ENCODE measurements at places on chromosomes 16 and 17.

- DNase-seq = no peak
Observed at GRCh38 chr16:57999366-57999970, 1.0 kb downstream of the ZNF319 start.

- DNase-seq = no peak
Observed at GRCh38 chr16:27204312-27204915, 1.1 kb downstream of the KDM8 start.

DNA sequence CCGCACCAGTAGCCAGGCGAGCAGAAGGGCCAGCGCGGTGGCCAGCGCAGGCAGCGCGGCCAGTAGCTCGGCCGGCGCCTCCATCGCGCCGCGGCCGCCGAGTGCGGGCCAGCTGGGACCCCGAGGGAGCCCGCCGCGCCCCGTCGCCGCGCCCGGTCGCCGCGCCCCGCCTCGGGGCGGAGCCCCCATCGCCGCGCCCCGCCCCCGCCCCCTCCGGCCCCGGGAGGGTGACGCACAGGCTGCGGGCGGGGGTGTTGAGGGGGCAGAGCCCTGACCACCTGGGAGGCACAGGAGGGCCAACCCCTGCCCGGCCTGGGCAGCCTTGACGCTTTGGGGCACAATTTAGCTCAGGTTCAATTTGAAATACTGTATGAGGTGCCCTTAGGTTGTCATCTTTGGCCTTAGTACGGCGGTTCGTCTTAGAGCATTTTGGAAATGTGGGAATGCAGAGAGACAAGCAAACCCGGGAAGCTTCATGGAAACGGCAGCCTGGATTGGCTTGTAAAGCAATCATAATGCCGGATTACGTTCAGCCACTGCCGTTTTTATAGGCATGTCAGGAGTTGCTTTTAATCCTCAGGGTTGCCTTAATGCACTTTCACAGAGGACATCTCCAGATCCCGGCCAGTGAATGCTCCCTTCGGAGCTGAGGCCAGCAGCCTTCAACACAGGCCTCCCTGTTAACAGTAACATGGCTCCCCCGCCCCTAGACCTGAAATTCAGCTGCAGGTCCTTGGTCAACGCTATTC lies at the start of gene MXRA7:
Gene MXRA7 (minus strand): TSS at position 103 of the 749 bp plus-strand sequence. CDS start 19 bp downstream, at position 84.
- DNase-seq = no peak

DNA sequence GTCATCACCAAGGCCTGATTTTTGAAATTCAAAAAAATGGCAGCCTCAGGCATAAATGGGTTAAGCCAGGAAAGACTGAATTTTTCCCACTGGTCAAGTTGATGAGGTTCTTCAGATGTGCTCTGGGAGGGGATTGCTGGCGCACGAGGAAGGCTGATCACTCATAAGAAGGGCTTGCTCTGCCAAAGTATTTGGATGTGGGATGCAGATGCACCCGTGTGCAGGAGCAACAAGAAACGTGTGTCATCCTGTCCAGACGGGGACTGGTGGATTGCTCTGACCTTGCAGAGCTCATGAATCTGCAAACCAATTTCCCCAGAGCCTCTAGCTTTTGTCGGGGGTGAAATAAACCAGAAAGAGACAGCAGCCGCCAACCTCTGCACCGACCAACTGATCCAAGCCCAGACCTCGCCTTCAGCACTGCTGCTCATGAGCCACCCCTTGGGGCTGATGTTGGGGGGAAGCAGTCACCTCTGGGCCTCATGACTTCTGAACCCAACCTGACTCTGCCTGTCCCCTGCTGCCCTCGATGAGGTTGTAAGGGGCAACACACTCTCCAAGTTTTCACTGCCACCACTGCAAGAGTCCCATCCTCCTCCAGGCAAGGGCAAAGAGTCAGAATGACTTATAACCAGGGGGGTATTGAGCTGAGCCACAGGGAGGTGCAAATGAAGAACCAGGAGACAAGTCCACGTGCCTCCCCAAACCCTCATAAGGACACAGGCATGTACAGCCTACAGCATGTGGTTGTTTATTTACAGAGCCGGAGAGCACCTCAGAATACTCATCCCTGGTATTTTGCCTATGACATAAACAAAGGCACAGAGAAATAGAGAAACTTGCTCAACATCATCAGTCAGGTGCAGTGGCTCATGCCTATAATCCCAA lies 452.0 kb downstream of the SOX9 start:
- no peak for DNase-seq

GRCh38 chr17:64491994-64492393 lies 4.9 kb downstream of the POLG2 start:
- no peak for DNase-seq

- DNase-seq = no peak
Observed at GRCh38 chr16:11613381-11614303, 26.9 kb upstream of the LITAF start.

DNA sequence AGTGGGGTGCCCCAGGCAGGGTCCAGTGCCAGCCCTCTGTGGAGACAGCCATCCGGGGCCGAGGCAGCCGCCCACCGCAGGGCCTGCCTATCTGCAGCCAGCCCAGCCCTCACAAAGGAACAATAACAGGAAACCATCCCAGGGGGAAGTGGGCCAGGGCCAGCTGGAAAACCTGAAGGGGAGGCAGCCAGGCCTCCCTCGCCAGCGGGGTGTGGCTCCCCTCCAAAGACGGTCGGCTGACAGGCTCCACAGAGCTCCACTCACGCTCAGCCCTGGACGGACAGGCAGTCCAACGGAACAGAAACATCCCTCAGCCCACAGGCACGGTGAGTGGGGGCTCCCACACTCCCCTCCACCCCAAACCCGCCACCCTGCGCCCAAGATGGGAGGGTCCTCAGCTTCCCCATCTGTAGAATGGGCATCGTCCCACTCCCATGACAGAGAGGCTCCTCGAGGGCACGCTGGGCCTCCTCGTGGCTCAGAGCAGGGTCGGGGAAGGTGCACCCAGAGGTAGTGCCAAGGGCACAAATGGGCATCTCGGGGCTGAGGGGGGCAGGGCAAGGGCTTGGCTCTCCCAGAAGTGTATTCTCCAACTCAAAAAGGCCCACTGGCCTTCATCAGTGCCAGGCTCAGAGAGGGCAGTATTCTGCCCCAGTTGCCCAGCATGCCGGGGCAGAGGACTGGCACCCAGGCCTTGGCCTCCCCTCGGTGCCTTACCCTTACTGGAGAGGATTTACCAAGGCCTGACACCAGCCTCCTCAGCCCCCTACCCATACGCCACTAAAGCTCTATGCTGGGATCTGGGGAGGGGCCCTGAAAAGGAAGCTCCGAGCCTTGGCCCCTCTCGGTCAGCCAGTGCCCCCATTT lies at the start of gene CDH5:
Gene CDH5 (plus strand): TSS at position 259 of the 867 bp plus-strand sequence. CDS start 12,647 bp downstream, outside the sequence.
- no peak for DNase-seq

DNA sequence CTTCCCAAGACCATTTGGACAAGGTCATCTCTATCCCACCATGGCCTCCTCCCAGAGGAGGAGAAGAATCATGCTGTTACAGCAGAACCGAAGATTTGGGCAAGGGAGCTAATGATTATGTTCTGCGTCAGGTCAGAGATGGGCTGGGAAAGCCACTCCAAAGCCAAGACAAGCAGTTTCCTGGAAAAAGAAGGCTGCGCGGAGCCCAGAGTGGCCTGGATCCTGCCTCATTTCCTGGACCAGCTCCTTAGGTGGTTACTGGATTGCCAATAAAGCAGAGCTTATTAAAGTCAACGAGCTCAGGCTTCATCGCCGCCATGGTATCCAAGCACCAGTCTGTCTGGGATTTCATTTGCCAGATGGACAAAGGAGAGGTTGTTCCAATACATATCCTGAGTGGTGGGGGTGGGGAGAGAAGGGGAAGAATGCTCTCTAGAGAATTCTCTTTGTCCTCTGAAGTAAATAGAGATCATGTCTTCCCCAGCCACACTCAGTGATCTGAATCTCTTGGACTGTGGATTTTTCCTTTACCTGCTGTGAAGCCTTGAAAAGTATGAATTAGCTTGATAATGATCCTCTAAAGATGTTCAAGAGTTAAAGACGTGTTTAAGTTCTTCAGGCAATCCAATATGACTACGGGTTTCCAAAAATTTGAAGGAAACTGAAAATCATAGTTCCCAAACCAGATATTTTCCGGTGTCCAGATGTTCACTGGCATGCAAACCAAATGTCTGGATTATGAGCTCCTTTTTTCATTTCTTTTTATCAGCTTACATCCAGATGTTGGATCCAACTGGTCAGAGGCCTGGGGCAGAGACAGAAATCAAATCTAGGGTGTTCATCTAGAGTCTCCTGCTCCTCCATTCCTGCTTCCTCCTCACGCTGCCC lies 17.7 kb downstream of the PRAC1 start:
- DNase-seq = no peak

DNA sequence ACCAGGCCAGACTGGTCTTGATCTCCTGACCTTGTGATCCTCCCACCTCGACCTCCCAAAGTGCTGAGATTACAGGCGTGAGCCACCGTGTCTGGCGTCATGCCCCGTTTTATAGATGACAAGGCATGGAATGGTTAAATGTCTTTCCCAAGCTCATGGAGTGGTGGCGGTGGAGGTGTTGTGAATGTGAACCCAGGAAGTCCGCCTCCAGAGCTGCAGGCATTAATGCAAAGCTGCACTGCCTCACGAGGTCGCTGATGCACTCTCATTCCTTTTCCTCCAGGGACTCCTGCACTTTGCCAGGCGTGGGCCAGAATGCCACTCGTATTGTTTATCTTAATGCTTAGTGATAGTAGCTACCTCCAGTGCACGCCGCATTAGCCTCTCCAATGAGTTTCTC lies 149.6 kb downstream of the WWOX start:
- no peak for DNase-seq

- DNase-seq = no peak
Observed at GRCh38 chr16:5668553-5668952, 571.0 kb upstream of the EEF2KMT start.

- DNase-seq = no peak
Observed at GRCh38 chr17:44970136-44970741, 2.1 kb upstream of the C1QL1 start.

DNA sequence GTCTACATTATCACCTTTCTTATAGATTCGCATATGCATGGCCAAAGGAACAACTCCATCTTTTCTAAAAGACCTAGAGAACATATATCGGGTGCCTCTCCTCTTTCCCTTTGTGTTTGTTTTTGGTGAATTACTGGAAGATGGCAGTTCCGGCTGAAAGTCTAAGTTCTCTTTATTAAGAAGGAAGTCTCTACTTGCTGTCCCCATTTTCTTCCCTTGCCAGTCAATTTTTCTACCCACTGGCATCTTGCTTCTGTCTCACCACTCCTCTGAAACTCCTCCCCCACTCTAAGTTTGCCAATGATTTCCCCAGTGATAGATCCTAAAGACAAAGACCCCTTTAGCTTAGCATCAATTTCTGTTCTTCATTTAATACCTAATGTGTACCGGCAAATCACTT lies 93.9 kb upstream of the CORO6 start:
- DNase-seq = no peak

GRCh38 chr16:65657071-65657494 lies 535.2 kb upstream of the CDH11 start:
- DNase-seq = no peak

- no peak for DNase-seq
Observed at GRCh38 chr16:66175058-66175457, 191.4 kb upstream of the CDH5 start.

GRCh38 chr17:79339321-79339720 lies 264.7 kb downstream of the ENGASE start:
- DNase-seq = no peak

- DNase-seq = no peak
Observed at GRCh38 chr17:27199948-27200347, 94.0 kb upstream of the WSB1 start.

DNA sequence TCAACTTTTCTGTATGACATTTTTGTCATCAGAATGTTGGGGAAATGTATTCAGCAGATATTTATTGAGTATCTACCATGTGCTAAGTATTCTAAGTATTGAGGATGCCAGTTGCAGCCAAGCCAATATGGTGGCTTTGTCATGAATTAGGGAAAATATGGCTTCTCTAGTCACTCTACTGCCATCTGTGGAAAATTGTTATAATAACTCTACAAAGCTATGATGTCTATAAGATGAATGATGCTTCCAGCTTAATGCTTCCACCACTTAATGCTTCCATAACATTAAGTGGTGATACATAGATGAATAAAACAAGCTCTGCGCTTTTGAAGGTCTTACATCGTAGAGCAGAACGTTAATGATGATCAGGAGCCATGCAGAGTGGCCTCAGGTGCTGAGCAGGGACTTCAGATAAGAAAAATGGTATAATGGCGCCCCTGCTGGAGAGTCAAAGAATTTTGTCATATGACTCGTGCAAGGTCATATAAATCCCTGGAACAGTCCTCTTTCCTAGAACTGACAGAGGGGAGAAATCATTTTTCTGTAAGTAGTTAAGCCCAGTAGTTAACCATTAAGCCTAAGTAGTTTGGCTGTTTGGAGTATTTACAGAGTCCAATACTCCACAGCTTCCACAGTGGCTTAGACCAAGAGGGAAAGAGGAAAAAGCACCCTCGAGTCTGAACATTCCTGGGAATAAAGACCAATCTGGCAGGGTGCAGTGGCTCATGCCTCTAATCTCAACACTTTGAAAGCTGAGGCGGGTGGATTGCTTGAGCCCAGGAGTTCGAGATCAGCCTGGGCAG lies 2.7 kb upstream of the TMIGD1 start:
- peak; percentile 79 for DNase-seq

DNA sequence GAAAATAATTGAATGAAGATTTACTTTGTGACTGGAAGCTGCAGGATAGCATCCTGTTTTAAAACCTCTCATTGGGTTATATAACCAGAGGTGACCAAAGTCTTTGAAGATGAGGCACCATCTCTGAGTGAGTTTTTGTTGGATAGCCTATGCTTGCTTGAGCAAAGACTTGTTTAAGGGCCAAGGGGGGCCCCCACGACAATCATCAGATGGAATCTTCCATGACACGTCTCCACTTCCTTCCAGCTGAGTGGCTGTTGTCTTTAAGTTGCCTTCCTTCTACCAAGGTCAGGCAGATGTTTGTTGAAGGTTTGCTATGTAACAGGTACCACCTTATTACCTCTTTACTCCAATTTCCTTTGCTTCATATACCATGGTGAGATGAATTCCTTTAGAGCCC lies 188.8 kb downstream of the PRKCA start:
- DNase-seq = no peak

- DNase-seq = no peak
Observed at GRCh38 chr17:78376161-78376560, 2.3 kb upstream of the PGS1 start.

DNA sequence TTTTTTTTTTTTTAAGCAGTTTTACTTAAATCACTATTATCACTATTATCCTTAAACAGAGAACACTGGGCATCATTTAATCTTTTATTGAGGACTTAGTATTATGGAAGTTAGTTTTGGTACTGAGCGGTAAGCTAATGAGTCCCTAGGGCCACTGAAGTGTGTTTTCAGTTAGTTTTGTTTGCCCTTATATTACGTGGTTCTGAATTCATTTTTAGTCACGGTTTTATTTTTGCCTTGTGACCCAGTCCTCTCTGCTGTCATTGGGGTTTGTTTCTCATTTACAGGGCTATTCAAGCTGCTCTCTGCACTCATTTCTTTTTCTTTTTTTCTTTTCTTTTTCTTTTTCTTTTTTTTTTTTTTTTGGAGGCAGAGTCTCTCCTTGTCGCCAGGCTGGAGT lies 17.3 kb downstream of the RABEP1 start:
- no peak for DNase-seq

GRCh38 chr17:40168262-40168832 lies 8.9 kb upstream of the RAPGEFL1 start:
- peak; percentile 28 for DNase-seq

GRCh38 chr16:88525663-88525990 lies 44.6 kb upstream of the ZC3H18 start:
- no peak for DNase-seq

GRCh38 chr17:49715717-49716279 lies 8.0 kb upstream of the SLC35B1 start:
- no peak for DNase-seq

- no peak for DNase-seq
Observed at GRCh38 chr17:4902540-4902939, 358 bp downstream of the CHRNE start.

- no peak for DNase-seq
Observed at GRCh38 chr16:28182801-28183200, 29.0 kb downstream of the XPO6 start.

- no peak for DNase-seq
Observed at GRCh38 chr17:66441101-66441661, 138.8 kb downstream of the PRKCA start.
